T-cell (primary cell): ENCODE measurements at places on chromosomes 12 and 14.

DNA sequence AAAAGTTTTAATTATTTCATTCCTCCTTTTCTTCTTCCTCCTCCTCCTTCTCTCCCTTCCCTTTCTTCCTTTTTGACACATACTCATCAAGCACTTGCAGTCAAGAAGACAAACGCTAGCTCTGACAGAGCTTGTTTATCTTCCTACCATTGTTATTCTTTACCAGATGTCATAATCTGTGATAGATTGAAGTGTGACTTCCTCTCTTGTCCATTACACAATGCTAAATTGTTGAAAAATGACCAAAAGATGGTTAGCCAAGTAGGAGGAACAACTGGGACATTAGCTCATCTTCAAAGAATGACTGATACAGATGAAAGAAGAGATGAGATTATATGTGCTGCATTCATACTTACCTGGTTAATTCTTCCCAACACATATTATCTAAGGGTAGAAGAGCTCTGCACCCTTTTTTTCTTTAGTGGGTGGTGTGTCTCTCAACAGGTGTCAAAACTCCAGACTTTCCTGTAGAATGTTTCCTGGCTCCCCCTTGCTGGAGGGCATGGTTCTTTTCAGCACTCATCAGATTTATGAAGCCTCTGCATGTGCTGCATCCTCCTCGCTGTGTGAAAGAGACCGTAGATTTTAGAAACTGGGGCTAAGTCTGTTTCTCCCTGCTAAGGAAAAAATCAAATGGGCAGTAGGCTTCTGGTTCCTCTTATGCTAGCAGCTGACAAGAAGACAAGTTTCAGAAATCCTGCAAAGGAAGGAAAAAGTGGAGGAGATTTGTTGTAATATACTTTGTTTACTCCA is 147.1 kb downstream of the TMX1 start:
- H3K4me3 ChIP-seq, result no peak overlapping the region
- no peaks in the 10 kb centered on the region for H3K27me3 ChIP-seq
- DNase-seq, result no peak
- H3K27ac ChIP-seq, result no peak overlapping the region
- H3K36me3 ChIP-seq, result no peaks in the 10 kb centered on the region

GRCh38 chr14:95227279-95227860 is 70.0 kb upstream of the DICER1 start:
- no peak overlapping the region for H3K4me3 ChIP-seq
- no peaks in the 10 kb centered on the region for H3K36me3 ChIP-seq
- DNase-seq, result no peak
- H3K27me3 ChIP-seq, result no peaks in the 10 kb centered on the region
- H3K4me1 ChIP-seq, result no peaks in the 10 kb centered on the region

- H3K27ac ChIP-seq, result peak overlapping the region; percentile 83
- no peaks in the 10 kb centered on the region for H3K27me3 ChIP-seq
- no peaks in the 10 kb centered on the region for H3K36me3 ChIP-seq
- H3K4me3 ChIP-seq, result peak overlapping the region; percentile 38
- peak; percentile 75 for DNase-seq
- H3K4me1 ChIP-seq, result peaks cover 59% of the 10 kb centered on the region
Observed at GRCh38 chr14:75247286-75247922, 31.2 kb upstream of the FOS start.

DNA sequence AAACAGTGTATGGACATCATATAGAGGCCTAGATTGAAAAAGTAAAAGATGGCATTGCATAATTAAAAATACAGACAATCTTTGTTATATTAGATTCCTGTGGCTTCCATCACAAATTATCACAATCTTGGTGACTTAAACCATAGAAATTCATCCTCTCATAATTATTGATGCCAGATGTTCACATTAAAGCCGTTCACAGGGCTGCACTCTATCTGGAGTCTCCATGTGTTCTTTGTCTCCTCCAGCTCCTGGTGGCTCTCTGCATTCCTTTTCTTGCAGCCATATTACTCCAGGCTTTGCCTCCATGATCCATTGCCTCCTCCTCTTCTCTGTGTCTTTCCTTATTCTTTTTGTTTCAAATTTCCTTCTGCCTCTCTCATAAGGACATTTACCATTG is 875.7 kb upstream of the USP15 start:
- no peak overlapping the region for H3K27ac ChIP-seq
- no peak overlapping the region for H3K4me3 ChIP-seq
- H3K36me3 ChIP-seq, result no peaks in the 10 kb centered on the region
- H3K4me1 ChIP-seq, result no peaks in the 10 kb centered on the region

DNA sequence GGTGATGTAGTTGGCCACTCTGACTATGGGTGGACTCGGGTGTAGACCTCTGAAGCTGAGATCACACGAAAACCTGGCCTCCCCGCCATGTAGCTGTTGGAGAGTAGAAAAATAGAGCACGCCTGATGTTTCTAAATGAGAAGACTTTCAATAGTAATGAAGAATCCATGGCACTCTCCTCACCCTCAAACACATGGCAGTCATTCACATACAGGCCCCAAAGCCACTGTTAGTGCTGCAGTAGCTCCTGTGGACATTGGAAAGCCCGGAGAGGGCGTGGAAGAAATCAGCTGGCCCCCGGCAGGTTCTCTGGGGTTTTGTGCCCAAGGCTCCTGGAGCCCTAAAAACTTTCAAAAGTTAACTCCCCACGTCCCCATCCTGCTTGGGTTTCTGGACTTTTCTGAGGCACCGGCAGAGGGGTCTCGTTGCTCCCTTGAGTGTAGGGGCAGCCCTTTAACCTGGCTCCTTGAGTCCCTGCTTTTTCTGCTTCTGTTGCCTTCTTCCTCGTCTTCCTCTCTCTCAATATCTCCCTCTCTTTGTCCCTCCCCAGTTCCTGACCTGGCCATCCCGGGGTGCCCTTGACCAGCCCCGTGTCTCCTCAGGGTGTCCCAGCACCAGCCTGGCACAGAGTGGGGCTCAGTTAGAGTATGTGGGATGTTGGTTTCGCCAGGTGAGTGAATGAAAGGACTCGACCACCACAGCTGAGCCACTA is 8.3 kb downstream of the MEG3 start:
- H3K36me3 ChIP-seq, result no peaks in the 10 kb centered on the region
- H3K4me1 ChIP-seq, result no peaks in the 10 kb centered on the region
- H3K27me3 ChIP-seq, result no peaks in the 10 kb centered on the region
- no peak overlapping the region for H3K4me3 ChIP-seq

DNA sequence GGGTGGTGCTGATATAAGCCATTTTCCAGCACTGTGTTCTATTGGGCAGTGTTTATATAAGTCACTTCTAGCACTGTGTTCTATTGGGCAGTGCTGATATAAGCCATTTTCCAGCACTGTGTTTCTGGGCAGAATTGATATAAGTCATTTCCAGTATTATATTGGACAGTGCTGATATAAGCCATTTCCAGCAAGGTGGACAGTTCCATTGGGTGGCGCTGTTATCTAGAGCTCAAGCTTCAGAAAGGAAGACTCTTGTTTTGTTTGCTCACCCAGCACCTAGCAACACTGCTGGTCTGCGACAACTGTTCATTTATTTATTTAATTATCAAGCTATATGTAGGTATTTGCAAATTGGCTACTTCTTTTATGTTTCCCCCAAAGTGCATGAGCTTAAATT is 690.3 kb downstream of the AACS start:
- H3K27ac ChIP-seq, result no peak overlapping the region
- no peaks in the 10 kb centered on the region for H3K27me3 ChIP-seq
- no peak overlapping the region for H3K4me3 ChIP-seq
- no peaks in the 10 kb centered on the region for H3K36me3 ChIP-seq

DNA sequence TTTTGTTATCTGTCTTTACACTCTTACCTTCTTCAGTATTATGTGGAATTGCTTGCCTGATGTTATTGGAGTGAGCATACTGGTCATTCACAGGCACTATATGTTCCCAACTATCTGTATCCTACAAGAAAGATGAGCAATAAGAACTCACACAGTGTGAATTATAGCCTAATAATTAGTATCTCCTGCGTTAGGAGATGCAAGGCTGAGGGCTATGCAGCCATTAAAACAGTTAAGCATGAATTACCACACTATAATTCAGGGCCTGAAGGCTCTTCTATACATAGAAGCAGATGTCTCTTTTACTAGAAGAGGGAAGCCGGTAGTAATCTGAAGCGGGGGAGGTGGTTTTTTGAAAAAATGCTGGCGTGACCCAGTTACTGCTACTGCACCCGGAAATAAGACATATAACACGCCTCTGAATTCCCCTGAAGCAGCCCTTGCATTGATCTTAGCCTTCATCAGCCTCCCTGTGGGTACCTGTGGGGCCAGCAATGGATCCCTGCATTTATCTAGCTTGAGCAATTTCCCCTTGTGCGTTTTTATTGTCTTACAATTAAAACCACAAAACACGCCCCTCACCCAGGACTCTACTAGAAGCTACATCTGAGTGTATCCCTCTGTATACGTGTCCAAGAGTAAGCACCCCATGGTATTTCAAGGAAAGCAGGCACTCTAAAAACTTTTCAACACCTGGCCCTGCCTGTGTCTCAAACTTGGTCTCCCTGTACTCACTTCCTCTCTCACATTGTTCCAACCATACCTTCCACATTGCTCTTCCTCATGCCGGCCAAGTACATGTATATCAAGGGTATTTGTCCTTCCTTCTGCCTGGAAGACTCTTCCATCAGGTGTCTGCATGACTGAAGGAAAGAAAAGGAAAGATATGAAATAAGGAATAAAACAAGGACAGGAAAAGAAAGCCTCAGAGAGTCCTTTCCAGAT is 210.9 kb upstream of the ARID2 start:
- peaks cover 10% of the 10 kb centered on the region for H3K4me1 ChIP-seq
- H3K36me3 ChIP-seq, result no peaks in the 10 kb centered on the region
- H3K4me3 ChIP-seq, result no peak overlapping the region
- H3K27ac ChIP-seq, result peak overlapping the region; percentile 66
- peak; percentile 59 for DNase-seq
- H3K27me3 ChIP-seq, result no peaks in the 10 kb centered on the region

- H3K4me1 ChIP-seq, result peaks cover 4% of the 10 kb centered on the region
- H3K27ac ChIP-seq, result no peak overlapping the region
- H3K36me3 ChIP-seq, result no peaks in the 10 kb centered on the region
- DNase-seq, result no peak
- peaks cover 50% of the 10 kb centered on the region for H3K27me3 ChIP-seq
Observed at GRCh38 chr12:27970401-27971120, 2.0 kb downstream of the PTHLH start.

- no peak for DNase-seq
- no peak overlapping the region for H3K27ac ChIP-seq
- no peaks in the 10 kb centered on the region for H3K4me1 ChIP-seq
- no peak overlapping the region for H3K4me3 ChIP-seq
Observed at GRCh38 chr12:108816652-108817335, 40.6 kb downstream of the SSH1 start.

- H3K4me1 ChIP-seq, result peaks cover 33% of the 10 kb centered on the region
- no peak overlapping the region for H3K4me3 ChIP-seq
- H3K27ac ChIP-seq, result no peak overlapping the region
- H3K27me3 ChIP-seq, result peaks cover 7% of the 10 kb centered on the region
- no peak for DNase-seq
Observed at GRCh38 chr12:51028126-51028812, 2.1 kb upstream of the SLC11A2 start.

DNA sequence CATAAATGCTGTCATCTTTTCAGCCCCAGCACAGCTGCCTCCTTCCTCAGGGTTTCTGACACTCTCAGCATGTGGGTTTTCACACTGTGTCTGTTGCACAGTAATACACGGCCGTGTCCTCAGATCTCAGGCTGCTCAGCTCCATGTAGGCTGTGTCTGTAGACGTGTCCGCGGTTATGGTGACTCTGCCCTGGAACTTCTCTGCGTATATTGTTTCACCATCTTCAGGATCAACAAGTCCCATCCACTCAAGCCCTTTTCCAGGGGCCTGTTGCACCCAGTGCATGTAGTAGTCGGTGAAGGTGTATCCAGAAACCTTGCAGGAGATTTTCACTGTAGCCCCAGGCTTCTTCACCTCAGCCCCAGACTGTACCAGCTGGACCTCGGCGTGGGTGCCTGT is 1210.6 kb downstream of the TMEM121 start:
- H3K27me3 ChIP-seq, result no peaks in the 10 kb centered on the region
- no peak overlapping the region for H3K4me3 ChIP-seq
- no peak for DNase-seq
- no peaks in the 10 kb centered on the region for H3K36me3 ChIP-seq
